Aorta (tissue), 5 donors: ENCODE measurements at places on chromosomes 12 and 14. TPM values are rescaled to one million over a fixed set of nuclear protein-coding genes. Genes with fewer than 3 reads are reported as not detected.

The SPATA7 gene
- 7.1 TPM for total RNA-seq

The ZDHHC22 gene
- not detected for total RNA-seq

The PTGR2 gene
- 8.7 TPM for total RNA-seq

The CBLN3 gene
- total RNA-seq, result 10.2 TPM

The CSRP2 gene
- 163 TPM for total RNA-seq

The GPR68 gene
- 6.3 TPM for total RNA-seq

The CLEC7A gene
- 25.8 TPM for total RNA-seq

The PPP2R5C gene
- total RNA-seq, result 128 TPM

The AKAP5 gene
- 2.9 TPM for total RNA-seq

The ACOT4 gene
- total RNA-seq, result 1.3 TPM

The ALX1 gene
- total RNA-seq, result not detected

- H3K4me1 ChIP-seq, result no peaks in the 10 kb centered on the region
- no peak overlapping the region for H3K4me3 ChIP-seq
- H3K36me3 ChIP-seq, result no peaks in the 10 kb centered on the region
- H3K27me3 ChIP-seq, result no peaks in the 10 kb centered on the region
These were observed 74.5 kb upstream of the ATF7IP start for GRCh38 chr12:14290951-14291350.

DNA sequence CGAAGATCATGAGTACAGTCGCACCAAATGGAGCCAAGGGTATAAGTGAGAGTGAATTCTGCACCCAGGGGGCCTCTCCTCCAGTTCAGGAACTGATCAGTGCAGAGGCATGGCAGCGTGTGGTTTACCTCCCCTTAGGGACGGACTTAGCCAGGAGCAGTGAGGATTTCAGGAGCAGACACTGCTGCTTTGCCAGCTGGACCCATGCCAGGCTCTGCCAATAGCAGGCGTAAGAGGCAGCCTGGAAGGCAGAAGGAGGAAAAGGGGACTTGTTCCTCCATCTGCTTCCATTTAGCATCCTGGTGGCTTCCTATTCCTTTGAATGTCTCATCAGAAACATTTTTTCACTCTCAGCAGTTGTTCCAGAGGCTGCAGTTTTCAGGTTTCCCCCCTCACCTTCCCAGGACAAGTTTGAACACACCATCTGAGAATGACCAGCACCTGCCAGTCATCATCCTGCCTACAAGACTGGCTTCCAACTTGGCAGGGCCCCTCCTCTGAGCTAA lies 137.0 kb upstream of the LMNTD1 start:
- H3K4me3 ChIP-seq, result no peak overlapping the region
- no peak for DNase-seq
- no peaks in the 10 kb centered on the region for H3K27me3 ChIP-seq
- no peak overlapping the region for H3K27ac ChIP-seq
- no peaks in the 10 kb centered on the region for H3K36me3 ChIP-seq

- no peaks in the 10 kb centered on the region for H3K4me1 ChIP-seq
- no peak overlapping the region for H3K27ac ChIP-seq
- no peak for DNase-seq
- no peak overlapping the region for H3K4me3 ChIP-seq
These were observed 1036.4 kb upstream of the FOXG1 start for GRCh38 chr14:27730204-27730603.

DNA sequence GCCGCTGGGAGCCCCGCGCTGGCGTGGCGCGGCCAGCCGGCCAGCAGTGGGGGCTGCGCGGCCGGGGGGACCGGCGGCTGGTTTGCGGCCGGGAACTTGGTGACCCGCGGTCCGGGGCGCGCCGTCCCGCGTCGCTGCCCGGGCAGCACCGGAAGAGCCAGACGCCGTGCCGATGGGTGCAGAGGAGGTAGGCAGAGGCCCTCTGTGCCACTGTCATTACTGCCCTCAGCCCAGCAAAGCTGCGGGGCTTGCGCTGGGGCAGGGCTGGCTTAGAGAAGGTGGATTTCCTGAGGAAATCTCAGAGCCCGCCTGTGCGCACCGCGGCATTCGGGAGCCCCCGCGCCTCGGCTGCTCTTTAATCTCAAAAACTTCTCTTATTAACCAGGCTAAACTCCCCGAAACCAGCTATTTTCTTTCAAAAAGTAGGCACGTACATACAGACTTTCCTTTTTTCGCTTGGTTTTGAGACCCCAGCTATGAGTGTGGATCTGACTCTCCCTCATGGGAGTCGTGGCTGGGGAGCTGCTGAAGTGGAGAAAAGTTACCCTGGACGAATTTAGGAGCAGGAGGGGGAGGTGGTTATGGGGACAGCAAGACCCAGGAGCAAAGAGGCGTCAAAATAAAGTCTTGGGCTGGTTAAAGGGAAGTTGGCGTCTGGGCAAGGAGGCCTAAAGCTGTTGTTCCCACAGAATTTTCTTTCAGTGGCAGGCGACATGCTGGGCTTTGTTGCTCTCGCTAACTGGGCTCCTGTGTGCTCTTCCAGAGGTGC lies 802 bp downstream of the SUSD6 start:
- peak overlapping the region; percentile 100 for H3K27ac ChIP-seq
- H3K4me1 ChIP-seq, result peaks cover 3% of the 10 kb centered on the region
- no peaks in the 10 kb centered on the region for H3K27me3 ChIP-seq
- no peaks in the 10 kb centered on the region for H3K36me3 ChIP-seq

- no peak overlapping the region for H3K4me3 ChIP-seq
- H3K27me3 ChIP-seq, result no peaks in the 10 kb centered on the region
- no peak for DNase-seq
- peaks cover 4% of the 10 kb centered on the region for H3K4me1 ChIP-seq
- no peaks in the 10 kb centered on the region for H3K36me3 ChIP-seq
These were observed 486.5 kb downstream of the ZFP36L1 start for GRCh38 chr14:68306265-68306933.

GRCh38 chr12:27344760-27345159 lies 12.1 kb downstream of the BMAL2 start:
- DNase-seq, result no peak
- H3K4me3 ChIP-seq, result no peak overlapping the region
- no peaks in the 10 kb centered on the region for H3K27me3 ChIP-seq
- no peaks in the 10 kb centered on the region for H3K36me3 ChIP-seq
- H3K27ac ChIP-seq, result no peak overlapping the region
- H3K4me1 ChIP-seq, result no peaks in the 10 kb centered on the region

DNA sequence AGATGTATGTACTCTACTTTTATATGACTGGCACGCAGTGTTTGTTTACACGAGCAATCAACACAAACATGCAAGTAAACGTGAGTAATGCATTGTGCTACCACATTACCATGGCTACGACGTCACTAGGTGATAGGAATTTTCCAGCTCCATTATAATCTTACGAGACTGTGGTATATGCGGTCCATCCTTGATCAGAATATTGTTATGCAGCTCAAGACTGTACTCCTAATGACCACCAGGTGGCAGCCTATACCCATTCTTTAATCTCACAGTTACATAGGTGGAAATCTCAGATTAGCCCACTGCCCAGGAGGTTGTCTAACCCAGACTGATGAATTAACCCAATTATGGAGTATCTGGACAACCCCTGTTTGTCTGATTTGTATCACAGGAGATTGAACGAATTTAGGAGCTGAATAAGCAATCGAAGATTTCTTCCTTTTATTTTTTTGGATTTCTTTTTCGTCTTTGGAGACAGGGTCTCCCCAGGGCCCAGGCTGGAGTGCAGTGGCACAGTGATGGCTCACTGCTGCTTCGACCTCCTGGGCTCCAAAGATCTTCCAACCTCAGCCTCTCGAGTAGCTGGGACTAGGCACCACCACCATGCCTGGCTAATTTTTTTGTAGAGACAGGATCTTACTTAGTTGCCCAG lies 8.7 kb upstream of the TESPA1 start:
- no peaks in the 10 kb centered on the region for H3K4me1 ChIP-seq
- DNase-seq, result no peak
- no peak overlapping the region for H3K27ac ChIP-seq
- H3K36me3 ChIP-seq, result no peaks in the 10 kb centered on the region
- H3K4me3 ChIP-seq, result no peak overlapping the region
- H3K27me3 ChIP-seq, result no peaks in the 10 kb centered on the region

DNA sequence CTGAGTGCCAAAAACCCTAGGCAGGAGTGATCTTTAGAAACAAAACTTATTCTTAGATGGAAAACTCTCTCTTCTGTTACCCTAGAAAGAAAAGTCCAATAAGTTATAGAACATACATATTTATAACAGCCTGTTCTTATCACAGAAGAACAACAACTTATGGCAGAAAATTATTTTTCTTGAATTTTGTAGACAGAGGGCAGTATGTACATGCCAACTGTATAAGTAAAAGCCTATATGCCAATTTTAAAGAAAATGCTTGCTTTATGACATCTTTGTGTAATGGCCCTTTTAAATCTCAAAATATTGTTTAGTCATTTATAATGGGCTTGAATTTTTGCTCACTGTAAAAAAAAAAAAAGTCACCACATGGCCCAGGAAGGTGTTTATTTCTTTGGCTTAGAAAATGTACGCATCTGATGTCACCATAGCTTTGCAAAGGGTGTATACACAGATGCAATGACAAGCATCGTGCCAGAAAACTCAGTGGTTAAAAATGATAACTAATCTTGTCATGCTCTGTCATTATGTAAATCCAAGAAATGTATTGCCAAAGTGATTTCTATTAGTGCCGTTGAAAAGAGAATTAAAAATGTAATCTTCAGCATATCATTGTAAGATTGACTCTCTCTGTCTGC lies 38.3 kb upstream of the GRIP1 start:
- no peak overlapping the region for H3K27ac ChIP-seq
- H3K36me3 ChIP-seq, result no peaks in the 10 kb centered on the region
- H3K27me3 ChIP-seq, result no peaks in the 10 kb centered on the region
- no peaks in the 10 kb centered on the region for H3K4me1 ChIP-seq
- DNase-seq, result no peak

- no peak overlapping the region for H3K4me3 ChIP-seq
- no peak overlapping the region for H3K27ac ChIP-seq
- H3K4me1 ChIP-seq, result no peaks in the 10 kb centered on the region
- H3K27me3 ChIP-seq, result no peaks in the 10 kb centered on the region
- H3K36me3 ChIP-seq, result no peaks in the 10 kb centered on the region
These were observed 21.1 kb downstream of the PRKCH start for GRCh38 chr14:61342486-61342885.

DNA sequence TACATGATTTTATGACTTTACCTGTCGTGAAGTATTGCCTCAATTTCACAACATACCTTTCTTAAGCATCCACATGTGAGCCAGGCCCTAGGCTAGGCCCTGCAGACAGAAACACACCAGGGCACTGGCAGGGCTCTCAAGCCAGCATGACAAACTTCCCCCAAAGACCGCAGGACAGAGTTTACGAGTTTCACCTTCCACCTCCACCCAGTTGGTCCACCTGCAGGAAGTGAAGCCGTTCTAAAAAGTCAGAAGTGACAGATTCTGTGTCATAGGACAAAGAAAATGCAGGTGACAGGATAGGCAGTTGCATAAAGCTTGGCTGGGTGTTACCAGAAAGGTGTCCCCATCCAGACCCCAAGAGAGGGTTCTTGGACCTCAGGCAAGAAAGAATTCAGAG lies 382.3 kb downstream of the PCNX1 start:
- H3K27me3 ChIP-seq, result no peaks in the 10 kb centered on the region
- no peaks in the 10 kb centered on the region for H3K36me3 ChIP-seq
- H3K27ac ChIP-seq, result no peak overlapping the region
- DNase-seq, result no peak
- no peaks in the 10 kb centered on the region for H3K4me1 ChIP-seq

DNA sequence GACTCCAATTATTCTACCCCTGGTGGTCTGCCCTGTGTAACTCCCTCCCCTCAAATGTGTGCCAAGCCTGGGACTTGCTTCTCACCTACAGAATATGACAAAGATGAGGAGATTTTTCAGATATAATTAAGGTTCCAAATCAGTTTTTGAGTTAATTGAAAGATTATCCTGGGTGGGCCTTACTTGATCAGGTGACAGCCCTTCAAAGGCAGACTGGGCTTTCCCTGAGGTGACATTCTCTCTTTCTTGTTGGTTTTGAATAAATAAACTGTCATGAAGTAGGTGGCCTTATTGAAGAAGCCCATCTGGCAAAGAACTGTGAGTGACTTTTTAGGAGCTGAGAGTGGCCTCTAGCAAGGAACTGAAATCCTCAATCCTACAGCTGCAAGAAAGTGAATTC lies 106.0 kb downstream of the BRMS1L start:
- H3K4me1 ChIP-seq, result no peaks in the 10 kb centered on the region
- no peaks in the 10 kb centered on the region for H3K36me3 ChIP-seq
- no peak overlapping the region for H3K4me3 ChIP-seq
- no peak for DNase-seq
- no peaks in the 10 kb centered on the region for H3K27me3 ChIP-seq

- H3K4me1 ChIP-seq, result no peaks in the 10 kb centered on the region
- H3K27me3 ChIP-seq, result no peaks in the 10 kb centered on the region
- no peak overlapping the region for H3K27ac ChIP-seq
- no peak for DNase-seq
- no peaks in the 10 kb centered on the region for H3K36me3 ChIP-seq
- H3K4me3 ChIP-seq, result no peak overlapping the region
These were observed 4.9 kb downstream of the NKX2-1 start for GRCh38 chr14:36515105-36515593.

DNA sequence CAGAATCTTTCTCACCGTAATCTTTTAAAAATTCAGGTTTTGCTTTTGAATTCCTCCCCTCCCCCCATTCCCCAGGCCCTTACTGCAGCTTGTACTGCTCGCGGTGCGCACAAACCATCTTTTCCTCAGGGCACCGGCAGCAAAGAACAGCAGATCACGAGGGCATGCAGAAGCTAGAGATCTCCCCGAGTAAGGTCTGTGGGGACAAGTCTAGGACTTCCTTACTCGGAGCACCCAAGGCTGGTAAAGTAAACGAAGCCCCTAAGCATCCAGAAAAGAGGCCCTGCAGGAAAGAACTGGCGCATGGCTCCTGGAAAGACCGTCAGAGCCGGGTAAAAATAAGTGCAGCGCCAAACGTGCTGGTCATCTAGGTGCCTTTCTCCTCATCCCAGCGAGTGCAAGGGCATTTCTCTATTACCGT lies 727 bp downstream of the LDHB start:
- H3K36me3 ChIP-seq, result no peaks in the 10 kb centered on the region
- DNase-seq, result no peak
- no peaks in the 10 kb centered on the region for H3K4me1 ChIP-seq
- H3K27ac ChIP-seq, result no peak overlapping the region
- H3K27me3 ChIP-seq, result no peaks in the 10 kb centered on the region
- H3K4me3 ChIP-seq, result peak overlapping the region; percentile 78

- no peaks in the 10 kb centered on the region for H3K36me3 ChIP-seq
- DNase-seq, result no peak
- no peaks in the 10 kb centered on the region for H3K27me3 ChIP-seq
- H3K27ac ChIP-seq, result no peak overlapping the region
- H3K4me1 ChIP-seq, result no peaks in the 10 kb centered on the region
These were observed 17.4 kb upstream of the PTGR2 start for GRCh38 chr14:73834261-73834625.

GRCh38 chr14:74913986-74914573 lies 9.0 kb downstream of the RPS6KL1 start:
- no peak overlapping the region for H3K27ac ChIP-seq
- H3K4me3 ChIP-seq, result no peak overlapping the region
- no peaks in the 10 kb centered on the region for H3K36me3 ChIP-seq
- H3K4me1 ChIP-seq, result no peaks in the 10 kb centered on the region

GRCh38 chr14:94769391-94770250 lies at the start of gene GSC:
Gene GSC, minus strand, starts transcription at chr14:94770113. Its CDS starts 98 bp downstream, at chr14:94770015.
- H3K36me3 ChIP-seq, result no peaks in the 10 kb centered on the region
- no peak within 1 kb of the TSS for H3K27ac ChIP-seq
- DNase-seq, result peak; percentile 50
- H3K4me1 ChIP-seq, result no peaks in the 10 kb centered on the region

GRCh38 chr12:69837657-69838415 lies 12.8 kb downstream of the MYRFL start:
- no peaks in the 10 kb centered on the region for H3K4me1 ChIP-seq
- DNase-seq, result no peak

GRCh38 chr12:49543221-49543913 lies 4.5 kb downstream of the KCNH3 start:
- peaks cover 2% of the 10 kb centered on the region for H3K4me1 ChIP-seq
- H3K27ac ChIP-seq, result no peak overlapping the region
- no peaks in the 10 kb centered on the region for H3K27me3 ChIP-seq
- no peaks in the 10 kb centered on the region for H3K36me3 ChIP-seq
- peak; percentile 72 for DNase-seq
